ENCODE measurements at places on chromosomes 7 and 10. TPM values are rescaled to one million over a fixed set of nuclear protein-coding genes. Genes with fewer than 3 reads are reported as not detected.

The CCZ1B gene
- 5.8 TPM for total RNA-seq

The SPDYE8 gene
- total RNA-seq = not detected

The CYP2W1 gene
- not detected for total RNA-seq

DNA sequence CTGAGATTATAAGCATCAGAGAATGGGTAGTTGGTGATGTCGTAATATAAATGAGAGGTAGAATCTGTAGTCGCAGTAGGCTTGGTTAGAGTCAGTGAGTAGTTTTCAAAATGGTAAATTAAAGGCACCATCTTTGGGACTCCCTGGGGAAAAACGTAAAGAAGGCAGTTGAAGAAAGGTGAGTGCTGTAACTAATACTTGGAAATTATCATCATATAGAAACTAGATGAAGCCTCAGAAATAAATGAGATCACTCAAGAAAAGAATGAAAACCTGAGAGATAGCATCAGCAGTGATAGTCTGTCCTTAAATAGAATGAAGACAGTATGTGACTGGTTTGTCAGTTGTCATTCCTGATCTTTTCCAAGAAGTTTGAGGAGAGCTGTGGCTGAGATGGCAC, 23.8 kb downstream of the PALS2 start:
- no peak for DNase-seq

- no peak for DNase-seq
These were observed 28.9 kb downstream of the MINDY4 start for GRCh38 chr7:30799976-30800661.

- DNase-seq = peak; percentile 71
These were observed 28.7 kb upstream of the KMT2C start for GRCh38 chr7:152464312-152465118.

DNA sequence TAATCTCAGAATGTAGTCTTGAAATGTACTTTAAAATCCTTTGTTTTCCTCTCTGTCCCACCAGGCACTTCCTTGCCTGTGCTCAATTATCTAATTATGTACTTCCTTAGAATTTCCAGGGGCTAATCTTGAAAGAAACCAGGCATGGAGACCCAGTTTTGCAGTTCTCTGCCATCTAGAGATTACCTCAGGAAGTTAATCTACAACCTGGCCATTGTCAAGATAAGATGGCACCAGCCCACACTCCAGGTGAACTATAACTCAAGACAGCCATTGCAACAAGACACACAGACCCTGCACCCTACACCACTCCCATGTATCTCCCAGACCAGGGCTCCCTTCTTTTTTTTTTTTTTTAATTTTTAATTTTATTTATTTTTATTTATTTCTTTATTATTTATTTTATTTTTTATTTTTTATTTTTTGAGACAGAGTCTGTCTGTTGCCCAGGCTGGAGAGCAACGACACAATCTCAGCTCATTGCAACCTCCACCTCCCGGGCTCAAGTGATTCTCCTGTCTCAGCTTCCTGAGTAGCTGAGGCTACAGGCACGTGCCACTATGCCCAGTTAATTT, 85.9 kb upstream of the TRIM24 start:
- DNase-seq = no peak

DNA sequence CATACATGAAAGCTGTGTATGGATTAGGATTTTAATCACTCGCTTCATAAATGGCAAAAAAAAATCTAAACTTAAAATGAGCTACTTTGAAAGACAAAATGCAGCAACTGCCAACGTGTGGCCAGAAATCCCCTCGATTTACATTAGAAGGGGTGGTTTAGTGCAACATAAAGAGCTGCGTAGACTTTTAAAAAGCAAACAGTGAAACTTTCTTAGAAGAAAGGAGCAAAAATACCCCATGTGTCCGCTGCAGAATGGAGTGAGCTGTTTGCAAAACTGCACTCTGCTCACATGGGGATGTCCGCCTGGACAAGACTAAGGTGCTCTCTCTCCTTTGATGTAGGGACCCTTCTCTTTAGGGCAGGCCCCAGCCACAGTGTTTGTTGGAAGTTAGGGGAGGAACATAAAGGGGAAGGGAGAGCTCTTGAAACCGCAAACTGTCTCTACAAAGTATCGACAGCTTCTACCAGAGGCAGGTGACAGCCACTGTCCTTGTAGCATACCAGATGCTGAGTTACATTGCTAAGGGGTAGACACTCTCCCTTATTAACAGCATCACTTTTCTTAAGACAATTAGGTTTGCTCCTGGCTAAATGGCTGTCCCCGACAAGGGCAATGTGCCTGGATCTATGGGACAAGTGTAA, 528.1 kb downstream of the KCNMA1 start:
- DNase-seq = no peak

DNA sequence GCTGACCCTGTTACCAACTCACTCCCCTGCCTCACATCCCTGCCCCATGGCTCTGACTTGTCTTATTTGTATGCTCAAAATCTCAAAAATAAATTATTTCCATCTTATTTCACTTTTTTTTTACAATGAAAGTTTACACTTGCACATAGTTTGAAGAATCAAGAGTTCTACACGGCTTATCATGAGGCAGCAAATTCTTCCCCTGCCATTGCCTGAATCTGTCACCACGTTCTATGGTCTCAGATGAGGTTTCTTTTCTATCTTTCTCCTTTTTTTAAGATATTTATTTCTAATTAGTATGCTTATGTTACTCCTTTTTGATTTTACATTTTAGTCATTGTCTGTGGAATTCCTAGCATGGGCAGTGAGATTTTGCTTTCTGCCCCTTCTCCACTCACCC, 28.4 kb downstream of the ARHGAP22 start:
- no peak for DNase-seq

- no peak for DNase-seq
These were observed 47.8 kb upstream of the KAT6B start for GRCh38 chr10:74778436-74779094.

DNA sequence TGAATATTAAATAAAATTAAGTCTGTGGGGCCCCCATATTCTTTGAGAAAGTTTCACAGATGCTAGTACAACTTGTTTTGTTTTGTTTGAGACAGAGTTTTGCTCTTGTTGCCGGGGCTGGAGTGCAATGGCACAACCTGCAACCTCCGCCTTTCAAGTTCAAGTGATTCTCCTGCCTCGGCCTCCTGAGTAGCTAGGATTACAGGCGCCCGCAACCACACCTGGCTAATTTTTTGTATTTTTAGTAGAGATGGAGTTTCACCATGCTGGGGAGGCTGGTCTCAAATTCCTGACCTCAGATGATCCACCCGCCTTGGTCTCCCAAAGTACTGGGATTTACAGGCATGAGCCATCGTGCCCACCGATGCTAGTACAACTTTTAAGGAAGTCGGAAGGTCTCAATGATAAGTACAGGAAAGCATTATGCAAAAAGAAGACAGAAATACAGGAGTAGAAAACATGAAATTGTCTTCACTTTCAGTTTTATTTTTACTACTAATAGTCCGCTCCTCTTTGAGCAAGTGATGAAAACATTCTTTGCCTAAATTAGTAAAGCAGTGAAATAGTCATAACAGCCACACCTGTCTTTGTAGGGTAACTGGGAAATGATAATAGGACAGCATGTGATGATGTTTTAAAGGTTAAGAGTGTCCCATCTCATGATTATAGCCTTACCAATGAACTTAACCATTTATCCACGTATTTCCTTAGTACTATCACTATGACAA, 147.5 kb downstream of the SEMA3D start:
- DNase-seq = no peak

DNA sequence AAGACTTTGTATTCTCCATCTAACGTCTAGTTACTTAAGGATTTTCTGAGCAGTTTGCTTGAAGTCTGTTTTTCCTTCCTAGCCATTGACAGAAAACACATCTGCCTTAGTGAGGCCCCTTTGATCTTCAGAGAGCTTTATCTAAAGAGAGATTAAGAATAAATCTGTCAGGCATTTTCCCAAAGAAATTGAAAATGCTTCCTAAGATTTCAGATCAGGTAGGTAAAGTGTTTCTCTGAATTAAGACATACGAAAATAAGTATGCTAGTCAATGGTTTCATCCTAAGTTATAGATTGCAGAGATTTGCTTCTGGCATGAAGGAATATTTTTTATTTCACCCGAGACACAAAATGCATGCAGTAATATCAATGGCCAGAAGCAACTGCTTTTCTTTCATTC, 168.6 kb downstream of the SDK1 start:
- DNase-seq = no peak

DNA sequence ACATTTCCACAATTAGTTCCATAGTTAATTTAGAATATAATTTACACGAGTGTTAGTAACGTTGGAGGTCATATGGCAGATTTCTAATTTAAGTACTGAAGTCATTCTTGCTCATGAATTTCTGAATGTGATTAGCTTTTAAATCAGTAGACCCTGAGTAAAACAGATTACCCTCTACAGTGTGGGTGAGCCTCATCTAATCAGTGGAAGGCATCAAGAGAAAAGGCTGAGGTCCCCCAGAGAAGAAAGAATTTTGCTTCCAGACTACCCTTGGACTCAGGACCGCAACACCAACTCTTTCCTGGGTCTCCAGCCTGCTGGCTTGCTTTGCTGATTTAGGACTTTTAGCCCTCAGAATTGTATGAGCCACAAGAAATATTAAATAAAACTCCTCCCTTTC, 33.2 kb downstream of the IFT22 start:
- DNase-seq = no peak

DNA sequence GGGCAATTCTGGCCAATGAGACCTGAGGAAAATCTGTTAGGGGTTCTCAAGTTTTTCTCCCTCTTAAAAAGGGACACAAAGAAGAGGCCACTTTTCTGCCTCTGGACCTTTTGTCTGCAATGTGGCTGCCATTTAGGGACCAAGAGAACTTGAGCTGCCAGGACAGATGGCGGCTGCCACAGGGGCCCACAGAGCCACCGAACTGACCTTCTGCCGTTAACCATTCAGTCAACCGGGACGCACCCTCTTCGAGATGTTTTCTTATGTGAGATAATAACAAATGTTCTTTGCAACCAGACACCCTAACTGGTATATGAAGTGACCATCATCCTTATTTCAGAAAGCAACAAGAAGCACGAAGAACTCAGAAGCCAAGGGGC, 29.2 kb downstream of the GSDME start:
- DNase-seq = no peak

DNA sequence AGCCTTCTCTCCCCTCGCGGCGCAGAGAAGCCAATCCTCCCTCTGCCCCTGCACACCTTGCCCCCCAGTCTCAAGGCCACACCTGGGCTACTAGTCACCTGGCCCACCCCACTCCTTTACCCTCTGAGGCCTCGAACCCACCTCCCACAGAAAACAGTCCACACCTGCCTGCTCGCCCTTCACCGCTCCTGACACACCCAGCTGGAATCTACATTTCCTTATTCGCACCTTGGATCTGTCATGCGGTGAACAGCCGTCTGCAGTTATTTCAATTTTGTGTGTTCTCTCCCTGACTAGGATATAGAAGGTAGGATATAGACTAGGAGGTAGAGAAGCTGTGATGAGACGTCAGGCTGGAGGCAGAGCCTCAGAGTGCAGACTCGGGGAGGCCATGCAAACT, 29.4 kb downstream of the SMKR1 start:
- DNase-seq = no peak
